ENCODE measurements at places on chromosomes 7 and 10.

GRCh38 chr10:65618126-65618525, 1307.7 kb upstream of the LRRTM3 start:
- no peak for DNase-seq

DNA sequence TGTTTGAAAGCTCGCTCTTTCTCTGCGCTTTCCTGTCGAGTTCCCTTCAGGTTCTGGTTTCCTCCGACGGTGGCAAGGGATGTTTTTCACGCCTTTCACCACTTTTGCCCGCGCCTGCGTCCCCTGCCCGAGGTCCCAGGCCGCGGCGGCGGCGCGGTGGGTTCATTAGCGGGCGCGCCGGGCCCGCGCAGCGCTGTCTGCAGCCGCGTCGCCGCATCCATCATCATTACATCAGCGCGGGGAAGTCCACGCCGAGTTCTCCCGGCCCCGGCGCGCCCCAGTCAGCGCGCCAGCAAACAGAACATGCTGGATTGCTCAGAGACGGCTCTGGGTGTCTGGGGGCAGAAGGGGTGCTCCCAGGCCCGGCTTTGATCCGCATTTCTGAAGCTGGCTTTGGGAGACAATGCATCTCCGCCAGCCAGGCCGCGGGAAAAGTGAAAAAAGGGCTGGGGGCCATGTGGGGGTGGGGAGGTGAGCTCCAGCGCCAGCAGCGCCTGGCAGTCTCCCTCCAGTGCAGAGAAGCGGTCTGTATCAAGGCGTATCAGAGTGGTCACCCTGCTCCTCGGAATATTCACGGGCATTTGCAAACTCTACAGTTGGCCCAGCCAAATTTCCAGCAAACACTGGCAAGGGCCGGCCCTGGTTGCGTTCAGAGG, 8.9 kb downstream of the GLI3 start:
- DNase-seq: no peak

DNA sequence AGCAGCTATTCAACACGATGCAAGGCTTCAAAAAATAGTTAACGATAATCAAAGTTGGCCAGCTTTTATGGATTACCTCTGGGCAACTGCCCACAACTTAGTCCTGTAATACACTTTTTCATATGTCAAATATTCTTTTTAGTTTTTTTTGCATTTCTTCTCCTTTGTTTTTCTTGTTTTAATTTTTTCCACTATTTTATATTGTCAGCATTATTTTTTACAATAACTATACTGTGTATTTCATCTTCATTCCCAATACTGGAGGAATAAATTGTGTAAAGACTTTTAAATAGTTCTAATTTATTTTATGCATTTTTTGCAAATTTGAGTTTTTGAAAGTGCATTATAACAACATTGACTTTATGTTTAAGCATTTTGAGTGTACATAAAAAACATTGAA, 18.5 kb upstream of the CTAGE4 start:
- DNase-seq: no peak

GRCh38 chr10:35885076-35885475, 243.0 kb upstream of the FZD8 start:
- no peak for DNase-seq

- DNase-seq: no peak
Observed at GRCh38 chr10:93926613-93927012, 32.8 kb downstream of the SLC35G1 start.

DNA sequence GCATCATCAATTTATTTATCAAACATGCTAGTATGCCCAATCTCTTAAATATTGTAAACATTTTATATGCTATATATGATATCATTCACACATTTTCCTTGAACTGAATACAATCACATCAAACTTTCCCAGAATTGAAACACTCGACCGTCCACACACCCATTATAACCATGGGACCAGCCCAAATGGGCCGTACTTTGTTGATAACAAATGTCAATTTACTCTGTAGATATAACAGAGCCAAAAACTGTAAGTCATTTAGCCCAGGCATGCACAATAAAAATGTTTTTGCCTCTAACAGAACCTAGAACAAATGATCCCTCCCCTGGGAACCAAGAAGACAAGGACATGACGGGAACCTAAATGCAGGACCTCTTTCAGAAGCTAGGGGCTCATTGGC, 683 bp upstream of the ANKRD22 start:
- DNase-seq: no peak

DNA sequence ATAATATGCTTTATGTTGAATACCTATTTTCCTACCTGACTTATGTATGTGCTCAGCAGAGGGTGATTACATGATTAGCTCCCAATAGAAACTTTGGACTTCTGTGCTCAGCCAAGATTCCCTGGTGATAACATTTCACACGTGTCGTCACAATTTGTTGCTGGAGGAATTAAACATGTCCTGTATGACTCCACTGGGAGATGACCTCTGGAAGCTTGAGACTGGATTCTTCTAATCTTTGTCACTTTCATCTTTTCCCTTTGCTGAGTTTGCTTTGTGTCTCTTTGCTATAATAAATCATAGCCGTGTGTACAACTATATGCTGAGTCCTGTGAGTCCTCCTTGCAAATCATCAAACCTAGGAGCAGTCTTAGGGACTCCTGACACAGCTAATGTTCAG, 120.9 kb upstream of the LRRTM3 start:
- no peak for DNase-seq

DNA sequence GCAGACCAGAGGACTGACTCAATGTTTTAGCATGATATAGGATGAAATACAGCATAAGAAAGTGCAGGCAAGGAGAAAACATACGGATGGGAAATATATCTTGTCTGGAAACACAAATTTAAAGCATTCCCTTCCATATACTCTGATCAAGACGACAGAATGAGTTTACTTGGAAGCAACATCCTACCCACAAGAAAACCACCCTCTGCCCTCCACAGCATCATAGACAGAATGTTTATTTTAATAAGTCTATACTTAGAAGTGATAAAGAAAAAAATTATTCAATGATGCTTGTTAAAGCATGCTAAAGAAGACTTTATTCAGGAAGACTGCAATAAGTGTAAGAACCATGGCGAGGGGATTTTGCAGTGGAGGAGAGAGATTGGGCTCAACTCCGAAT, 32.4 kb upstream of the HIBADH start:
- DNase-seq: no peak

- DNase-seq: no peak
Observed at GRCh38 chr7:63057265-63057664, 941.4 kb upstream of the ZNF722 start.

GRCh38 chr7:74405191-74405898, 48.4 kb upstream of the GTF2IRD1 start:
- DNase-seq: peak; percentile 76

DNA sequence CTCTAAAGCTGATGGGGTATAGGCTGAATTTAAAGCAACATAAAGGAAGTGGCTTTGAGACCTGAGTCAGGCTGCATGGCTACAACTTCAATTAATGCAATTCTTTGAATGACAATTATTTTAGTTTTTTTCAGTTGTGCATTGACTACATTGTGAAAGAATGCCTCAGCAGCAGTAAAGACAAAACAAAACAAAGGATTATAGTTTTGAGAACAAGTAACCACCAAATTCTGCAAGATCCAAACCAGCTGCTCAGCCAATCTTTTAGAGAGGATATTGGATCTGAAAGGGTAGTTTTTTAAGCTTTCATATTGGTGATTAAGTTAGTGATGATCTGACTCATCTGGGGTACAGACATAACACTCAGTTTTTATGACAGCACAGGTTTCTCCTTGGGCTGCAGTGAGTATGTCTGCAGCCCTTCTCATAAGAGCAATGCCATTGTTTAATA, 40.6 kb upstream of the ABCA13 start:
- DNase-seq: no peak

DNA sequence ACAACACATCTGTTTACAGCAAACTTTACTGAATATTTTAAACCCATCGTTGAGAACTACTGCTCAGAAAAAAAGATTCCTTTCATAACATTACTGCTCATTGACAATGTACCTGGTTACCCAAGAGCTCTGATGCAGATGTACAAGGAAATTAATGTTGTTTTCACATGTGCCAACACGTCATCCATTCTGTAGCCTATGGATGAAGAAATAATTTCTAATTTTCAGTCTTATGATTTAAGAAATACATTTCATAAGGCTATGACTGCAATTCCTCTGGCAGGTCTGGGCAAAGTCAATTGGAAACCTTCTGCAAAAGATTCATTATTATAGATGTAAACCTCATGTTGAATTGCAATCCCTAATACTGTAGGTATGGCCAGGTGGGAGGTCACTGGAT, 16.7 kb upstream of the CNNM1 start:
- no peak for DNase-seq

DNA sequence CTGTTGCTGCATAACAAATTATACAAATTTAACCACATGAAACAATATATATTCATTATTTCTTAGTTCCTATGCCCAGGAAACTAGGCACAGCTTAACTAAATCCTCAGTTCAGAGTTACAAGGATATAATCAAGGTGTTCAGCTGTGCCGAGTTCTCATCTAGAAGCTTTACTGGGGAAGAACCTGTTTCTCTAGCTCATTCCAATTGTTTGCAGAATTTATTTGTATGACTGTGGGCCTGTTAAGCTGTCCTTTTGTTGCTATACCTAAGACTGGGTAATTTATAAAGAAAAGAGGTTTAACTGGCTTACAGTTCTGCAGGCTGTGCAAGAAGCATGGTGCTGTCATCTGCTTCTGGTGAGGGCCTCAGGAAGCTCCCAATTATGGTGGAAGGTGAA, 21.8 kb upstream of the MDFIC start:
- no peak for DNase-seq

GRCh38 chr7:77205706-77206105, 6.1 kb upstream of the FGL2 start:
- DNase-seq: no peak

GRCh38 chr7:18538554-18539250, 43.2 kb downstream of the HDAC9 start:
- DNase-seq: no peak

GRCh38 chr7:20269726-20270125, 52.5 kb upstream of the MACC1 start:
- DNase-seq: no peak

DNA sequence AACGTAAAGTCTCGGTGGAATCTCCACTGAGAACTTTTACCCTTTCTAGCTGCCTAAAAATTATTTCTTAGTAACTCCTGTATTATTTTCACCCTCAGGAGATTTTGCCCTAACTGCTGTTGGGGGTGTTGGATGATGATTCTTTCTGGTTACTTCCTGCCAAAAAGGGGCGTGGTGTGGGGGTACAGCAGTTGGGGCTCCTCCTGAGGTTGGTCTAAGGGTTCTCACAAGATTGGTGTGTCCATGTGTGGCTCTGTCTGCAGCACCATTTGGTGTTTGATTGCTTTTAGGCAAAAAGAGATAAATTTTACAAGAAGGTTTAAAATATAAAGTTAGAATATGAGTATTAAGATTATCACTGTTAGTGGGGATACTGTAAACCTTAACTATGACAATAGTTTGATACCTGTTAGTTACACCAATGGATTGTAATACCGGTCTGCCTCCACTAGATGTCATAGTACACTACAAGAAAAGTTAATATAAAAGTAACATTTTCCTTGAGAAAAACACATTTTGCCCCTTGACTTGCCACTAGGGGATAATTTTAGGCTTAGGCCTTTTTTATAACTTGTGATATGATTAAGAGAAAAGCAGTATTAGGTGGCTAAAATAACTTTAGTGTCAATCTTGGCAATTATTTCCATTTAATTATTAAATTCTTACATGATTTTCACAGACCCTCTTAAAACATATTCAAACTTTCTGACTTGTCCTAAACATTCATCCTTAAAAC, 928.7 kb downstream of the IPMK start:
- DNase-seq: peak; percentile 19

DNA sequence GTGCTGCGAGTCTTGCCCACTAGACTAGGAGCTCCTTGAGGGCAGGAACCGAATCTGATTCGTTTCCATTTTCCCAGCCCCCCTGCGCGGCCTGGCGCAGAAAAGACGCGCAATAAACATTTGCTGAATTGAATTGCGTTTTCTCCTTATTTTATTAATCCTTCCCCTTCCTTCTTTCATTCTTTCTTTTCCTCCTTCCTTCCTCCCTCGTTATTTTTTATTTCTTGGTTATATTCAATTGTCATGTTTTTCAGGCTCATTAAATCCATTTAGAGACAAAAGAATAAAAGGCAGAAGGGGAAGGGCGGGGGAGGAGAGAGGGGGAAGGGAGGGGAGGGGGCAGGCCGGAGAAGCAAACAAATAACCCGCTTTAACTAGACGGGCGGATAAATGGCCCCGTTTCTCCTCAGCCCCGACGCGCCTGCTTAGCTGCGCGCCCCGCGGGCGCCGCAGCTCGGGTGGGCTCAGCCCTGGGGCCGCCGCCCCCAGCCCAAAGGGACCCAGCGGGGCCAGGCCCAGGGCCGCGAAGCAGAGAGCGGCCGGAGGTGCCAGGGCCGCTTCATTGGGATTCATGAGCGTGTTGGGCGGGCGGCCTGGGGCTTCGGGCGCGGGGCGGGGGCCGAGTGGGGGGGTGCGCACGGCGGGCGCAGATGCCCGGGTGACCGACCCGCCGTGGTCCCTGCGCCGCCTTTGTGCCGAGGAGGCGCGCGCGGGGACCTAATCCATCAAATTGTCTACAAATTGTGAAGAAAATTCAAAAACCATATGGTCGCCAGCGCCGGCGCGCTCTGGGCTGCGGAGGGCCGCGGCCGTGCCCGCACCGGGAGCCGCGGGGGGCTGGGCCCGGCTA, 5.0 kb downstream of the LBX1 start:
- no peak for DNase-seq

- DNase-seq: no peak
Observed at GRCh38 chr7:5463031-5463430, 39.4 kb upstream of the TNRC18 start.

DNA sequence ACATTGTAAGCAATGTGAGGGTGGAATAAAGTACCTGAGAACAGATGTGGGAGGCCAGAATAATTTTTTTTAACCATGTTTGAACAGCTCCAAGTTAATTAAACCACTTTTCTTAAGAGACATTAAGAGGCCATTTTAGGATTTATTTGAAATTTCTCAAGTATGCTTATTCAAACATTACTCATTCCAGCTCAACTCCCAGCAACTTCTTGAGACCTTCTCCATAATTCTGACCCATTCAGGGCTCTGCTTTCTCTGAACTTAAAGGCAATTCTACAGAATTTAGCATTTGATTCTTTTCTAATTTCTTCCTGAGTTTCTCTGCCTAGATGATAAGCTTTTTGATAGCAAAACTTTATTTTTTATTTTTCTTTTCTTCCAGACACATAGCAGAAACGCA, 314.5 kb downstream of the CAMK1D start:
- DNase-seq: peak; percentile 30

- no peak for DNase-seq
Observed at GRCh38 chr10:124157271-124157681, 63.9 kb upstream of the CHST15 start.

DNA sequence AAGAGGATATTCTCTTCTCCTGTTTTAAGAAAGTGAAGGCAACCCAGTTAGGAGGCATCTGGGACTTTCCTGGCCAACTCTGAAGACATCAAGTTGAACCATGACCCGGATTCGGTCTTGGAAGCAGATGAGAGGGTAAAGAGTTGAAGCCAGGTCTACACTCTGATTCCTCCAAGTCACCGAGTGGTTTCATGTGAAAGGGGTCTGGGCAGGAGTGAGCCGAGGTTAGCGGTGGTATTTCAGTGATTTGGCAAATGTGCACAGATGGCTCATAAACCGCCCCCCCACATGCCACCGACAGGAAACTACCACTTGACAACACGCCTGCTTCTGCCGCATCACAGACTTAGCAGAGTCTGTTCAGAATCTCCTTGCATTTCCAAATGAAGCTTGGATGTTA, 11.4 kb upstream of the REPIN1 start:
- peak; percentile 95 for DNase-seq

All from NCI-H524 (cell line).